AML-193 (cell line): ENCODE measurements at places on chromosomes 12 and 14.

- DNase-seq = no peak
Measured at GRCh38 chr12:75447691-75448393, 32.7 kb upstream of the GLIPR1 start.

DNA sequence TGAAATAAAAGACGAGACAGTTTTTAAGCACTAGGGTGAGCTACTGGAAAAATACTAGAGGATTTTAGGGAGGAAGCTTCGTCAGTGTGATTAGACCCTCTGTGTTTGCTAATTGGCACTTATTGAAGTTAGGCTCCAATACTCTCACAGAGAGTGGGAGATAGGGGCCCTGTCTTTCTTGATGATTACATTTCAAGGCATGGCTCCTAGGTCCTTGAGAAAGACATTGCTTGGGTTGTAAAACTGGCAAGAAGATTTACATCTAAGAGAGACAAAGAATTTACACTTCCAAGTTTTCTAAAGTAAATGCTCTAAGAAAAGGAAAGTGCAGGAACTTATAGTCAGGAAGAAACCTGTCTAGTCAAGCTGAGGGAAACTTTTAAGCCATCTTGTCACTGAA lies 183.2 kb downstream of the C12orf50 start:
- no peak for DNase-seq

DNA sequence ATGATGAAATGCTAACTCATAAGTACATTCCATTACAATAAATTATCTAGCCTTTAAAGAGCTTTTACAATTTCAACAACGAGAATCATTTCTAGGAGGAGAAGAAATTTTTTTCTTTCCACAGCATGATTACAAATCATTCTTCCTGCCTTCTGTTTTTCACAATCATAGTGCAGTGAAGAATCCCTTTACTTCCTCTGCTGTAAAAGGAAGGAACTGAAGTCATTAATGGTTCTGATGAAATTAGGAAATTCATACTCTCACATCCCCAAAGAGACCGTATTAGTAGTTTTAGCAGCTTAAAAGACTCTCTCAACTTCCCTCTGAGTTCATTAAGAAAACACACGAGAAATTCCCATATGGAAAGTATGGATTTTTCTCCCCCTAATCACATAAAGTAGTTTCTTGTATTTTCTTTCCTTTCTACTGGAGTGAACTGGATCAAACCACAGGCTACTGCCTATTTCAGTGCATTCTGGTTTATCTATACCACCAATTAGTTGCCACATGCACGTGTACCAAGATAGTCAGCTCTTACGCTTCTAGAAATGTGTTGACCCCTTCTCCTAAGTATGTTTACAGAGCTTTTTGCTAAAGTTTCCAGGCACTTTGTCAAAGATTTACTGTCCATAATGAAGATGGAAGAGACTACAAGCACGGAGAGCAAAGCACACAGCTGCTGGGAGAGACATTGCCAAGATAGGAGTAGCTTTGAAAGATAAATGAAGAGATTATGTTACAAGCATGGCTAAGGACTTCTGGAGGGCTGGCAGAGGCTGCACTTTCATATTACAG lies 58.9 kb upstream of the KITLG start:
- DNase-seq = peak; percentile 69

- DNase-seq = no peak
Measured at GRCh38 chr12:65876898-65877721, 52.8 kb downstream of the HMGA2 start.

DNA sequence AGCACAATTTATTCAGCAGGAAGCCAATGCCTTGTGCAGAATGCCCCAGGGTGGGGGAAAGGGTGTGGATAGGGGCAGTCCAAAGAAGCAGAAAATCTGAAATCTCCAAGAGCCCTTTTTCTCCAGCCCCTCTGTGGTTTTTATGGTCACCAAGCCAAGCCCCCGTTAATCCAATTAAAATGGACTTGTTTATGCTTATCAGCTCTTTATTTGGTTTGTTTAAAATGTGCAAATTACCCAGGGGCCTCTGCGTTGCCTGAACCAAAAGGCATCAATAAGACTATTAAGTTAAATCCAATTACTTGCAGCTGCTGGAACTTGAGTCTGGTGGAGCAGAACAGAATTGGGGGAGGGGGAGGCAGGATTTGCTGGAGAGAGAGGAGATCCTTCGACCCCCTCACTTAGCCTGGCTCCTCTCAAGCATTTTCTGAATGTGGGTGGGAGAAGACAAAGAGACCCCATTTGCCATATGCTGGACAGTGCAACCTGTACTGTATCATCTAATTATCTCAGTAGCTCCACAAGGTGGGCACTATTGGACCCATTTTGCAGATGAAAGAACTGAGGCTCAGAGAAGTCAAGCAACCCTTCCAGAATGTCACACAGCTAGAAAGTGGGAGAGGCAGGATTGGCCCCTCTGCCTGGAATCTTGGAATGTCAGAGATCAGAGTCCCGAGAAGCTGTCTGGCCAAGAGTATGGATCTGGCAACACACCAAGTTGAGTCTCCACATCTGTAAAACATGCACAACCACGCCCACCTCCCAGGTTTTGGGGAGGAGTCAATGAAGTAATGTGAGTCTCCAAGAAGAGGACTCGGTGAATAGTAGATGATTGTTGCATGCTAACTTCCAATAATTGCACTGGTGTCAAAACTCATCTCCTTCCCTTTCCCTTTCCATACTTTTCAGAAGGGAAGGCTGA lies 66.9 kb downstream of the CMKLR1 start:
- DNase-seq = no peak

DNA sequence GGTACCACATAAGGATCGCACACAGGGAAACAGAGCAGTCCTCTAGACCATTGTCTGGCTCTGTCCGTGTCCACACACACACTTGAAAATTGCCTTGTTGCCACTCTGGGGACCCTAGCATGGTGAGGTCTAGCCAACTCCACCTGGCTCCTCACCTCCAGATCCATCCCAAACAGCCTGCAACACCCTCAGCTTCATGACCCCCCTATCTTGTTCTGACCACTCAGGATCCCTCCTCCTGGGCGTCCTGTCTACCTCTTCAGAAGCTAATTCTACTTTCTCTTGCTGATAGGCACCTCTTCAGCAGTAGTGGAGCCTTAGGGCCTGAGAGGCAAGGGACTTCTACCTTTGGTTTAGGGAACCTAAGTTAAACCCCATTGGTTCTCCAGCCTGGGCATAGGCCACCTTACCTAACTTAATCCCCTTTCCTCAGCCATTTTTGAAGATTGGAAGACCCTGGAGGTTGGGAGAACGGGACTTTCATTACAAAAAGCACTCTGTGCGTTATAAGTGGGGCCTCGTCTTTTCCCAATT lies 697 bp upstream of the HOXC5 start:
- DNase-seq = no peak
